ENCODE measurements at places on chromosomes 3 and 15.

DNA sequence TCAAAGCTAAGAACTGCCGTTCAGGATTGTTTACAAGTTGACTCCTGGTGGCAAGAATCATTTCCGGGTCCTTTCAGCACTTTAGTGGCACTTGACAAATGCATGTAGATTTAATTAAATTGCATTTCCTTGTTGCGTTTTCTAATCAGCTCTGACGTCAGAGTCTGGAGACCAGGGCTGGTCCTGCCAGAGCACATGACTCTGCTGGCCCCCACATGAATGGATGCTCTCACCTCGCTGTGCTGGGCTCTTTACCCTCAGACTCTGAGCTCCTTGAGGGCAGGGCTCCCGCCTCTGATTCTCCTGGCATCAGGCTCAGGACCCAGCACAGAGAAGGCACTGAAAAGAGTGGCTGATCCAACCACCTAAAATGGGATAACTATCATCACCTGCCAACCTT lies 69.4 kb downstream of the FEM1B start:
- DNase-seq = no peak

GRCh38 chr15:52086011-52086786 lies 26.4 kb downstream of the BCL2L10 start:
- DNase-seq = no peak

DNA sequence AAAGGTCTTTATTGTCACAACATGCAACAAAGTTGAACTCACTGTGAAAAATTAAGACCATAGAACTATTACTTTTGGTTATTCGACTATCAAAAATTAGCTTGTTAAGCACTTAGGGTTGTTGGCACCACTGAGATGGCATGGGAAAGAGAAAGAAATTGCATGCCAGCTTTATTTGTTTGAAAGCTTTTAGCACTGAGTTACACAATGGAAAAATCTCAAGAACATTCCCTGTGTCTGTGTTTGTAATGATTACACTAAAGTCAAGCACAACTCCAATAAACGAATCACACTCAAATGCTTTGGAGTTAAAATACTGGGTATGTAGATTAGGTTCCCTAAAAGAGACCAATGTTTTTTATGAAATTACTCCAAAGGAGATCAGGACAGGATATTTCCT lies 158.6 kb upstream of the COL8A1 start:
- DNase-seq = no peak

GRCh38 chr3:63029326-63029725 lies 154.1 kb upstream of the CADPS start:
- DNase-seq = no peak

GRCh38 chr15:75138016-75138999 lies 63.4 kb upstream of the C15orf39 start:
- DNase-seq = no peak

GRCh38 chr15:99442252-99442897 lies 123.4 kb upstream of the MEF2A start:
- DNase-seq = no peak

DNA sequence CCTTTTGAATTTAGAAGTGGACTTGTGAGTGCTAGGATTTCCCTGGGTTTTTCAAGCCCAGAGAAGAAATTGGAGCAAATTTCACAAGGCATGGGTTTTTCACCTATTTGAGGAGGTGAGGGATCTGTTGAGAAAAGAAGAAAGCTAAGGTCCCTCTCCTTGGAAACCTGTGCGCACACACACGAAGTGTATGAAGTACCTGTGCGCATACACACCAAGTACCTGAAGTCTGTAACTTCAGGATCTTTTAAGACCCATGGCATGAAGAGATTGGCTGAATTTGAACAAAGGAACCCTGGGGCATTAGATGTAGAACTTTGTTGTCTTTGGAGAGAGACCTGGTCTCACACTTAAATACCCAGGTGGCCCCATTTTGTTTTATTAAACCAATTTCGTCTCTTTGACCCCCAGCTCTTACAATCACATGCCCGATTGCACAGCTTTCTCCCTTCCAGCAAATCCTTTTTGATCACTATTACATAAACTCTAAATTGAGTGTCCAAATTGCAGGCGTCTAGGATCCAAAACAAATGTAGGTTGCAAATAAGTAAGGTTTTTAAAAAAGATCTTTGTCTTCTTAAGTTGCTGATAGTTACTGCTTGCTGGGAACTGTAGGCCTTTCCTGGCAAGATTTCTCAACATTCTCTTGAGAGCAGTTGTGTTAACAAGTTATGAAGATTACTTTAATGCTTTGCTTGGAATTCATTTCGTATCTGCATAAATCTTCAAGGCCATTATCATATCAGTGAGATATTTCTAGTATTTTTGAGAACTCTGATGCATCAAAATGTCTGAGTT lies 64.3 kb downstream of the CMTM8 start:
- no peak for DNase-seq

- DNase-seq = no peak
Observed at GRCh38 chr15:90362936-90363212, 10.8 kb downstream of the ZNF774 start.

DNA sequence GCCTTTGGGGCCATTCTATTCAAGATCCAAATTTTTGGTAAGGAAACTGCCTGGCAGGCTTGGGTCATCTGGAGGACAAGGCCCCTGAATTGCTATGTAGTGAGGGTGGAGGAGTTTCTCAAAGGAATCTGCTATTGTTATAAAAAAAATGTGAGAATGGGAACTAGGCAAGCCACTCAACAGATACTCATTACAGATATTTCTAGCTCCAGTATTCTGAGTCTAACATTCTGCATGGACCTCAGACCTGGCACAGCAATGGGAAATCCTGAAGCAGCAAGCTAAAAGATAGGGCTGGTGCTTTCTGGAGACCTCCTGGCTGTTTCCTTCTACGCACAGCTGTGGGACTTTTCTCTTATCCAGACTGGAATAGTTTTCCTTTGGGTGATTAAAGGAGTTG lies 430.7 kb upstream of the RBMS3 start:
- DNase-seq = no peak

DNA sequence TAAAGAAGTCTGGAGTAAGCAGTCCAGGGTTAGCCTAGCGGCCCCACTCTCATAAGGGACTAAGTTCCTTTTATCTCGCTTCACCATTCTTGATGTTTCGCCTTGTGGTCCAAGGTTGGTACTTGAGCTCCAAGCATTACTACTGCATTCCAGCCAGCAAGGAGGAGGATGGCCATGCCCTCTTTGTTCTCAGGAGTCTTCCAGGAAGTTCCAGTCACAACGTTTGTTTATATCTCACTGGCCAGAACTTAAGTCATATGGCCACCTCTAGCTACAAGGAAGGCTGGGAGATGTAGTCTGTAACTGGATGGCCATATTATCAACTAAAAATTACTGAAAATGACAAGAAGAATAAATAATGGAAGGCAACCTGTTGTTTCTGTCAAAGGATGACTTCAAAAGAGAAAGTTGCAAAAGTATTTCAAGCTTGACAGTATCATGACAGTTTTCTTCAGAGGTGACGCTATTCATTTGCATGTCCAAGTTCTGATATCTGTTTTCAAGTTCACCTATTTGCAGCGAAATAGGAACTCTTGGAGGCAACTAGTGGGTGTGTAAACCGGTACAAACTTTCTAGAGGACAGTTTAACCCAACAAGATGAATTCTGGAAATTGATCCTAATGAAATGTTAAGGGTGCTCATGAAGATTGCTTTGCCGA lies 118.6 kb downstream of the PGPEP1L start:
- no peak for DNase-seq

DNA sequence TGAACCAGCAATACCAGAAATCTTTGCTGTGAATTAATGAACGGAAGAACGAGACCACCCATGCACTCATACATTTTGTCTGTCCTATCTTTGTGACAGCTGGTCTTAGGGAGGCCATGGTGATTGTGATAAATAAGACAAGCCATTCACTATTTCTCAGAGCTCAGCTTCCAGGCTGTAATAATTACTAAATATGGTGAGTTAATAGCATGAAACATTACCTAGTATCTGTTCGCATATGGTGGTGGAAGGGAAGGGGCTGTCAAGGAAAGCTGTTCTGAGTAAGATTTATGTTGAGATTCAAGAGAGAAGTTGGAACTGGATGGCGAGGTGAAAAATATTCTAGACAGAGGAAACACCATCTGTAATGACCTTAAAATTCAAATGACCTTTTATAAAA lies 719.0 kb upstream of the ZNF385D start:
- DNase-seq = no peak

DNA sequence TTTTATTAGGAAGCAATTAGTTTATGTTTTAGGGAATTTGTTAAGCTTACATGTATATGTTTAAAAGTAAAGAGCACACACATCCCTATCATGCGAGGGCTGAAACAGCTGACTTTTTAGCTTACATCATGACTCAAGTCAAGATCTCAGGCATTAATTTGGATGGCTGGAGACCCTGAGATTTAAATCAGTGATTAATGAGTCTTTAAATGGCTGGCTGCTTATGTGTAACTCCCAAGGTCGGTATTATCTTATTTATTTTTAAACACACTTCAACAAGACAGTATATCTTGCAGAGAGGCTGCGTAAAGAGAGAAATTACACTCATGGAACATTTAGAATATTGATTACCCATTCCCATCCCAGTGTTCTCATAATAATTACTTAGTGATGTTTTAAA lies 169.4 kb downstream of the KBTBD8 start:
- DNase-seq = no peak

- DNase-seq = no peak
Observed at GRCh38 chr3:159266779-159267178, 464.9 kb downstream of the MFSD1 start.

- DNase-seq = no peak
Observed at GRCh38 chr3:73509816-73510215, 114.9 kb downstream of the PDZRN3 start.

DNA sequence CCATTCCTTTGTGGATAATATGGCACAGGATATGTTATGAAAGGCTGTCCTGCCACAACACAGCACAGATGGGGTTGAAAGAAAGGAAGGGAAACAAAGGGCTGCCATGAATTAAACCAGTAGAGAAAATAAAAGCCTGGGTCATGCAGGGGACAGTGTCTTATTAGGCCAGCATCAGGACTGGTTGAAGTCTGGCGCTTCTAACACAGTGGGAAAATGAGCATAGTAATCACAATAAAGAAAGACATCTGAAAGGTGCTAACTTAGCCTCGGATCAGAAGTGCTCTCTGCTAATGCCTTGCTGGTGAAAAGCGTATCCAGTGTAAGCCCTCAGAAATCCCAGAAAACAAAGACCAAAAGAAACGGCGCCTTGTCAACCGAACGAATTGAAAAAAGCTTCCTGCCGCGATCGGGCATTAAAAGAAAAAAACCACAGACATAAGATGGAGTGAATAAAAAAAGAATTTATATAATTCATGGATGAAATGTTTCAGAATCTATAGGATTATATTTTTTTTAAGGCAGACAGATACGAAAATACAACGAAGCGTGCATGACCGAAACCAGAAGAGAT lies 566 bp upstream of the MKRN3 start:
- DNase-seq = no peak

- no peak for DNase-seq
Observed at GRCh38 chr3:66583424-66584040, 82.7 kb upstream of the LRIG1 start.

GRCh38 chr15:95857124-95857757 lies 473.3 kb upstream of the NR2F2 start:
- no peak for DNase-seq
